Activated CD4-positive, CD25-positive, alpha-beta regulatory T cell (primary cell): ENCODE measurements at places on chromosomes 2 and 18.

GRCh38 chr2:164213916-164214315, 407.4 kb downstream of the GRB14 start:
- no peak for DNase-seq

DNA sequence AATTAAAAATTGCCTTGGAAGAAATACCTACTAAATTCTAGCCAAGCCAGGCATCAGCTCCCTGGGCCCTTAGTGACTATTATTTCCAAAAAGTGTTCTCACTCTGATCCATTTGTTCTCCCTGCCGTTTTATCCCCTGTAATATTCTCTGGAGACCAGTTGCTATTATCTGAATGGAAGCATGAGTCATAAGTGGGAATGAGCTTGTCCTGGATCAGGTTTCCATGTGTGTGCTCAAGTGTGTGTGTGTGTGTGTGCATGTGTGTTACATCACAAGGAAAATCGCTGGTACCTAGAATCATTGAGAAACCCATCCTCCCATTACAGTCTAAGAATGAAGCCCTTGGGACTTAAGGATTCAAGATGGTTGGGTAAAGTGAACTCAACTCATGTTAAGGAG, 130.3 kb upstream of the CXCR4 start:
- DNase-seq: no peak

GRCh38 chr2:47676261-47676926, 106.6 kb upstream of the MSH6 start:
- DNase-seq: no peak

DNA sequence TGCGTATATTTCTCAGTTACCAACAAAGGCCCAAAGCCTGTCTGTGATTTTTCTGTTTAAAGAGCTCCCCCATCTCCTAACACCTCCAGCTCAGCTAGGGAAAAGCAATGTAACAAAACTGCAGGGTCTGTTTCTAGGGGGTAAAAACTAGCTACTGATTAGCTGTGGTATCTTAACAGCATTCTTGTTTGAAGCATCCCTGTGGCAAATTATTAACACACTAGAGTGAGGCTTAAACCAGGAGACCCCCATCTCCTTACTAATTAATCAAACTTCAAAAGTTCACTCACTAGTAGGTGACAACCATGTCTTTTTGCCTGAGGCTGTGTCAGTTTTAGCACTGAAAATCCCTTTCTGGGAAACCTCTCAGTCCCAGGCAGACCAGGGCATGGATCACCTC, 186.2 kb upstream of the PARD3B start:
- DNase-seq: no peak

GRCh38 chr2:101758001-101758400, 60.5 kb downstream of the MAP4K4 start:
- DNase-seq: no peak

DNA sequence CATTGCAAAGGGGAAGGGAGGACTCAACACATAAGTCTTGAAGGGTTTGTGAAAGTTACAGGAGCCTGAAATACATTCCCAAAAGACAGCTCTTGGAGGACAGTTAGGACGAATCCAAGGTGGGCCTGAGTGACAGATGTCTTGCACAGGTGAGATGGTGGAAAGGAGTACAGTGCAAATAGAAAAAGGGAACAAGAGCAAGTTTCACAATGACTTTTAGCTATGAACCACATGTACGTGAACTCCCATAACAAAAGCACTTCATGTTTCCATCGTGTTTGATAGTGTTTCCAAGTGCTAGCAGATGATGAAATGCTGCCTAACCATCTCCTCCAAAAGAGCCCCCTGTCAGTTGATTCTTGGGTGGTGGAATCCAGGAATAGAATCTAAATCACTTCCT, 1.8 kb downstream of the IL18RAP start:
- no peak for DNase-seq

GRCh38 chr2:220504938-220505503, 877.6 kb downstream of the SLC4A3 start:
- no peak for DNase-seq

- DNase-seq: no peak
These were observed 76.0 kb upstream of the SMAD7 start for GRCh38 chr18:49026501-49027373.

DNA sequence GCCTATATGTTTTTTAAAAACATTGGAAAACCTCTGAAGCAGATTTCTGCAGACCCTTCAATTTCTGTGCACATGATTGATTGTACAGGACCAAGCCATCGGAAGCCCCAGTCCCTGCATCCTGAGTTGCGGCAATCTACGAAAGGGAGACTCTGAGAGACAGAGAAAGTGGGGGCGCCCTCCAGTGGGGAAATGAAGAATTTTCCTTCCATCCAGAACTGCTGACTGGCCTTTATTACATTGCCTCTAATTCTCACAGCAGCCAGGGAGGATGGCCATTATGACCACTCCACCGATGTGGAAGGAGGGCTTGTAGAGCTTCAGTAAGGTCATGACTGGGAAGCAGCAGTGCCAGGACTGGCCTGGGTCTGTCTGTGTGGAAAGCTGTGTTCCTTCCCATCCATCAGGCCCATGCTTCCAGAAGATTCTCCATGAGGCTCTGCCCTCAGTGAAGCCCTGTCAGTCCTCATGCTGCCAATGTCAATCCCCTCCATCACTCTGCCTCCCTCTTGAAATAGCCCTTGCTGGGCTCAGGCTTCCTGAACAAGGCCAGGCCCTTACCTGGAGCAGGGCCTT, 20.0 kb upstream of the RESP18 start:
- peak; percentile 34 for DNase-seq

DNA sequence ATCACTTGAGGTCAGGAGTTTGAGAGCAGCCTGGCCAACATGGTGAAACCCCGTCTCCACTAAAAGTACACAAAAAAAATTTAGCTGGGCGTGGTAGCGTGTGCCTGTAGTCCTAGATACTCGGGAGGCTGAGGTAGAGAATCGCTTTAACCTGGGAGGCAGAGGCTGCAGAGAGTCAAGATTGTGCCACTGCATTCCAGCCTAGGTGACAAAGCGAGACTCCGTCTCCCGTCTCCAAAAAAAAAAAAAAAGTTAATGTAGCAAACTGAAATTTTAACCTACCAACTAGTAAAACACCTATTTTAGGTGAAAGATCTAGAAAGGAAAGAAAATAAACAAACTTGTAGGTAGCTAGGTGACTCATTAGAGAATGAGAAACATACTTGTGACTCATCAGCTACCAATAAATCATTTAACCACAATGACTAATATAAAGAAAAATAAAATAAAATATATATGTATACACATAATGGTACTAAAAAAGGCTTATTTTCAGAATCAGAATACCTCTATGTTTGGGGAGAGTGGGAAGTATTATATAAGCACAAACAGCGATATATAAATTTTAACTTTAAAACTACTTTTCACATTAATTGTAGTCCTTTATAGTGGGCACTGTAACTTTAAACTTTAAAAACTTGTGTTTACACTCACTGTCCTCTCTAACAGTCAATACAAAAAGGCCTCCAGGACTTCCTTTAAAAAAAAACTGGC, 36.6 kb downstream of the DARS1 start:
- no peak for DNase-seq

DNA sequence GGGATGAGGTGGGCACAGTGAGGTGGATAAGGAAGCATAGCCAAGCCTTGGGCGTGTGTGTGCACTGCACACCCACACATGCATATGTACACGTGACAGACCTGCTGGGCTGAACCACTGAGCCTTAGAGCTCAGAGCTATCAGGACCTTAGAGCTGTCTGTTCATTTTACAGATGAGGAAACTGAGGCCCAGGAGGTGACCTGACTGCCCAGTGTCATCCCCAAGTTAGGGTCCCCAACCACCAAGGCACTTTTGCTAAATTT, 8.2 kb upstream of the SNED1 start:
- no peak for DNase-seq

- no peak for DNase-seq
These were observed 57.0 kb downstream of the ZNF407 start for GRCh38 chr18:74654638-74655037.

DNA sequence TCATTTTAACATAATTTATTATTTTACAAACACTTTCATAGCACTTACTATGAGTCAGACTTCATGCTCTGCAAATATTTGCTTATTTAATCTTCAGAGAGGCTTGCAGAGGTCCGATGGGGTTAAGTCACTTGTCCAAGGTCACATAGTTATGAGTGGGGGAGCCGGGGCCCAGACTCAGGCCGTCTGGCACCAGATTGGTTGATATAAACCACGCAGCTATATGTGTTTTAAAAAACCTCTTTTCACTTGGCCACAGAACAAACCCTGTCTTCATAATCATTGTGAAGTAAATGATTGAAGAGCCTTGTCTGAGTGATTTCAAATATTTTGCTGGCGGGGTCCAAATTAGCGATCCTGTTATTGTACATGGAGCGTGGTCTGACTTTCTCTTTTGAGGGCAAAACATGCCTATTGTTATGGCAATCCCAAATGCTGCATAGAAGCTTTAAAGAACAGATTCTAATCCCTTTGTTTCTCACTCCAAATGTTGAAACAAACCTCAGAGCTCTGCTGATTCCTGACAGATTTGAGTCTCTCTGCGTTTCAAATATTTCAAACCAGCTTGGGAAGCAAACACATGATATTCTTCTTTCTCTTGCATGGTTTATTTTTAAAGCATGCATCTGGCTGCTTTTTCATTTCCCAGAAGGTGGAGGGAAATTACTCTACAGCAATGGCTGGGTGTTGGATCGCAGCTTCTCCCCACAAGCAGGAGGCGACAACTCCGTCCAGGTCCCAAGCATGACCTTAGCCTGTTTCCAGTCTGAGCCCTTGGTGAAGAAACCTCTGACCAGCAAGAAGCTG, 142.4 kb downstream of the DDX1 start:
- DNase-seq: no peak

DNA sequence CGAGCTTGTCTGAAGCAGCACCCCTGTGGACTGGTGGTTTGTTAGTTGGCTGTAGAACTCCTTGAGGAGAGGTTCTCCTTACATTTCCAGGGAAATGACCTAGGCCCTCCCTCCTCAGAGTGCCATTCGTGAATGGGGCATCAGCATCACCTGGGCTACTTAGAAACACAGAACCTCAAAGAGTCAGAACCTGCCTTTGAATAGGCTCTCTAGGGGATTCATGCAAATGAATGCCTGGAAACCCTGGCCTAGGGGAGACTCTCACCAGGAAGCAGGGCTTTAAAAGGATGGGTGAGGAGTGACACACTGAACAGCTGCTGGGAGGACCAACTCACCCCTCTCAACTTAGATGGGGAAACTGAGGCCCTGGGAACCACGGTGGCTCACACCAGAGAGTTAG, 2.1 kb upstream of the MOCOS start:
- DNase-seq: no peak

DNA sequence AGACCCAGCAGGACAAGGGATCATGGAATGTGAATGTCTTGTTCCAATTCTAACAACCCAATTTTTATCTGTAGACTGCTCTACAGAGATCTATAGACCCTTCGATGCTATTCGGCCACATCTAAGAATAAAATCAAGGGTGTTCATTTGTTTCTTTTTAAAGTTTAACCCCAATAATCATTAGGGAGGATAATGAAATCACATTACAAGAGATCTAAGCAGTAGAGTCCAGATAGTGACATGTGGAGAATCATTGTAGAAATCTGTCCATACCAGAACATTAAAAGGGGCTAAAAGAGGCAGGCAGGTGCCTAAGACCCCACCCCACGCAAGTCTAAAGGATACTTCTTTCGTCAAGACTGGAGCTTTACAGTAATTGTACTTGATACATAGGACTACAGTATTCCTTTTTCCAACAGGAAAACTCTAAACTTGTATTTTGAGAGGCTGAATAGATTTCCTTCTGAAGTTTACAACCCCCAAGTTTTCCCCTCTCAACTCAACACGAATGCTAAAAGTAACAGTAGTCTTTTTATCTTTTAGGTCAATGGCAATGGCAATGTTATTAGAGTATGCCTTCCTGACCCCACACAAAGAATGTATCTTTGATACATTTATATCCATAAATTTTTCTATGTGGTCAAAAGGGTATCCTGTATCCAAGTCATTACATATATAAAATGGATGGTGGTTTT, 183.7 kb downstream of the TCF4 start:
- DNase-seq: no peak

GRCh38 chr2:220748875-220749479, 823.1 kb downstream of the EPHA4 start:
- DNase-seq: no peak

DNA sequence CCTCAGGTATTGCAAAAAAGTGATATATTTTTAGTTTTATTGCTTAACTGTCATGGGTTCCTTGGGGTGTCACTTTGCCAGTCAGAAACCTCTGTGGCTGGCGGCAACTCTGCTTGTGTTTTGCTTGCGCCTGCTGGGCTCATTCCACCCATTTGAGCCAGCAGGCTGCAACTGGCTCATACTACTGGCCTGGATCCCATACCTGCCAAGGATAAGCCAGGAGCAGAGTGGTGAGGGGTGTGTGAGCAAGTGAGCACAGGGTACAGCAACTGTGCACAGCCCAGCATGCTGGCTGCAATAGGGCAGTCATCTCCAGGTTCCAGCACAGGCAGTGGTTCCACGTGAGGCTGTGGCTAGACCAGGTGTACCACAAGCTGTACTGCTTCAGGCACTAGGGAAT, 687.5 kb downstream of the NYAP2 start:
- DNase-seq: no peak

DNA sequence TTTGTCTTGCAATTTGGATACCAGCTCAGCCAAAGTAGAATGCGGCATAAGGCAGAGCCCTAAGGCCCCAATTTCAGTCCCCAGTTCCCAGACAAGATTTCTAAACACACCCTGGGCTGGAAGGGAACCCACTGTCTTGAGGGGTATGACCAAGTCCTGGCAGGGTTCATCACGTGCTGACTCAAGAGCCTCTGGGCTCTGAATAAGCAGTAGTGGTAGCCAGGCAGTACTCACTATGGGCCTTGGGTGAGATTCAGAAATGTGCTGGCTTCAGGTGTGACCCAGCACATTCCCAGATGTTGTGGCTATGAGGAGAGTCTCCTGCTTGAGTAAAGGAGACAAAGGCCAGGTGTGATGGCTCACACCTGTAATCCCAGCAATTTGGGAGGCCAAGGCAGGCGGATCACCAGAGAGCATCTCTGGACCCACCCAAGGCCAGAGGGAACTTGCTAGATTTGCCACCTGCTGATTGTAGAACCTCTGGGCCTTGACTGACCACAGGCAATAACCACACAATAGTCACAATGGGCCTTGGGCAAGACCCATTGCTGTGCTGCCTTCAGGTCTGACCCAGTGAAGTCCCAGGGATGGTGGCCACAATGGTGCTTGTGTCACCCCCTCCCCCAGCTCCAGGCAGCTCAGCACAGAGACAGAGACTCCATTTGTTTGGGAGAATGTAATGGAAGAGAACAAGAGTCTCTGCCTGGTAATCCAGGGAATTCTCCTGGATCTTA, 74.9 kb downstream of the ATL2 start:
- DNase-seq: no peak

- no peak for DNase-seq
These were observed 88.0 kb downstream of the LTBP1 start for GRCh38 chr2:33034784-33035183.

- DNase-seq: no peak
These were observed 34.5 kb downstream of the PCBP1 start for GRCh38 chr2:70121627-70122372.

DNA sequence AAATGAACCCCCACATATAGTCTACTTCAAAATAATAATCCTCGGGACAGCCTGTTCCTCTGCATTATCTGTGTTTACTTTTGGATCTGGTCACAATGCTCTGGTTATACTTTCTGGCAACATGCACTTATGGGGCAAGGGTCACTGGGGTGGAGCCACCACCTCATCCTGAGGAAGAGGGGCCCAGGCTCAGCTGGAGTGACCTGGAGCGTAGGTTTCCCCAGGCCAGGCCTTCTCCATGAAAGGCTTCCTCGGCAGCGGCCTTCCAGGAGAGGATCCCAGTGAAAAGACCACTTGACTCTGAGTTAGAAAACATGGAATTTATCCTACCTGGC, 237.4 kb downstream of the SETBP1 start:
- no peak for DNase-seq
